ENCODE measurements at places on chromosomes 5 and 9. TPM values are rescaled to one million over a fixed set of nuclear protein-coding genes. Genes with fewer than 3 reads are reported as not detected.
A peak's percentile ranks its signal among the peaks of the same experiment; 100 is the strongest.

Gene ARL10
- total RNA-seq: 6.6 TPM

DNA sequence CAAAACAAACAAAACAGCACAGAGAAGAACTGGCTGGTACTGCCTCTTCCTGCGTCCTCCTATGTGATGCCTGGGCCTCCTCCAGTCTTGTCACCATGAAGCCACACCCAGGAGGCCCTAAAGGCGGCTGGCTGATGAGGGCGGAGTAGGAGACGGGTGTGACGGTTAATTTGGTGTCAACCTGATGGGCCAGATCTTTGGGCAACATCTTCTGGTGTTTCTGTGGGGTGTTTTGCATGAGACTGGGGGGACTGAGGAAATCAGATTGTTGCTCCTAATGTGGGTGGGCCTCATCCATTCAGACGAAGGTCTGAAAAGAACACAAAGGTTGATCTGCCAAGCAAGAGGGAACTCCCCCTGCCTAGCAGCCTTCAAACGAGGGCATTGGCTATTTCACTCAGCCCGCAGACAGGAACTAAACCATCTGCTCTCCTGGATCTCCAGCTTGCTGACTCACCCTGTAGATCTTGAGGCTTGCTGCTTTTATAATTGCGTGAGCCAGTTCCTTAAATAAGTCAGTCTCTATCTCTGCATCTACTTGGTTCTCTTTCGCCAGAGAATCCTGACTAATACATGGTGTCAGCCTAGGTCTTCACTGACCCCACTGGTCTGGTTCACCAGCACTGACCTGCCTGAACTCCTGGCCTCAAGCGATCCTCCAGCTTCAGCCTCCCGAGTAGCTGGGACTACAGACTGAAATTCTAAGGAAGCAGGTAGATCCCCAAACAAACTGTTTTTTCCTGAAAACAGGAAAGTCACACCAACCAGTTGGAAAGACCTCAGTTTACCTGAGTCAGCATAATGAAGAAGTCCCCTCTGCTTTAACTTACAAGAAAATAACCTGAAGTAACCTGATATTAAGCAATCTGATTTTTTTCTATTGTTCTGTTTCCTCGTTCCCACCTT, 12.8 kb upstream of the ZFP62 start:
- DNase-seq: no peak

DNA sequence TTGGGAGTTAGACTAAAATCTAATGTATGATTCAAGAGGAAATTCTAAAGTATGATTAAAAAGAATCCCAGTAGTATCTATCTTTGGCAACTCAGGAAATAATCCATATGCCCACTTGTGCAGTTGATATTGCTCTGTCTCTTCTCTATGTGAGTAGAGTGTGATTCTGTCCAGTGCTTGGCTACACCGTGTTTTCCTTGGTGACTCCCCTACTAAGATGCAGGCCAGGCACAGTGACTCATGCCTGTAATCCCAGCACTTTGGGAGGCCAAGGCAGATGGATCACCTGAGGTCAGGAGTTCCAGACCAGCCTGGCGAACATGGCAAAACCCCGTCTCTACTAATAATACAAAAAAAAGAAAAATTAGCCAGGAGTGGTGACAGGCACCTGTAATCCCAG, 495.4 kb downstream of the MAT2B start:
- no peak for DNase-seq

DNA sequence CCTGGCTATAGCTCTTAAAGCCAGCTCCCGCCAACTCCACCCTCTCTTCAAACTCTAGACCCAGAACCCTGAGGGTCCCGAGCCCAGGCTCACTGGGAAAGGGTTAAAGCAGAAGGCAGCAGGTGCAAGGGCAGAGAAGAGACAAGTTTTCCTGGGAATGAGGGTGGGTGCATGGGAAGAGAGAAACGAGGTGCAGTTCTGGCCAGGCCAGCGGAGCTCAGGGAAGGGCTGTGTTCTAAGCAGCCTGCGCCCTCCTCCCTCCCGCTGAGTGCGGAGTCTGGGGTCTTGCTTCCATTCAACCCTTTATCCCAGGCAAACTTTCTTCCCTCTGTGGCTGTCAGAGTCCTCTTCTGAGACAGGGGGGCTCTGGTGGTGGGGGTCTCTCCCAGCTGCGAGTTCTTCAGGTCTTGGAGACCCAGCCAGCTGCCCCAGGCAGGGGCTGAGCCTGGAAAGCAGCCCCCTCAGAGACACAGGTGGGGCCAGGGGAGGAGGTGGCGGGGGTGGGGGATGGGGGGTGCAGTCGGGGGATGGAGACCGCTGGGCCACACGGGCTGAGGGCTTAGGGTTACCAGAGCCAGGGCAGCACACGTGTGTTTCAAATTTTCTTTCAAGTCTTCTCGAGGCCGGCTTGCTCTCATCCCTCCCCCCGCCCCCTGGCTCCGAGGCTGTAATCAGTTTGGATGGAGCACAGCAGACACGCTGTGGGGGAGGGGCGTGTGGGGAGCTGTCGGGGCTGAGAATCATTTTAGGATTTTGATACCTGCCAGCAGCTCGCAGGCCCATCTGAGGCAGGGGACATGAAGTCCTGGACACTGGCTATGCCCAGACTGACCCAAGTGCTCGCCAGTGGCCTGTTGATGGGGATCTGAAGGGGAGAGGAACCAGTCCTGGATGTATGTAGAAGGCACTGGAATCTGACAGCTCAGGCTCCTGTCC, 169.6 kb upstream of the SMIM23 start:
- DNase-seq: no peak

DNA sequence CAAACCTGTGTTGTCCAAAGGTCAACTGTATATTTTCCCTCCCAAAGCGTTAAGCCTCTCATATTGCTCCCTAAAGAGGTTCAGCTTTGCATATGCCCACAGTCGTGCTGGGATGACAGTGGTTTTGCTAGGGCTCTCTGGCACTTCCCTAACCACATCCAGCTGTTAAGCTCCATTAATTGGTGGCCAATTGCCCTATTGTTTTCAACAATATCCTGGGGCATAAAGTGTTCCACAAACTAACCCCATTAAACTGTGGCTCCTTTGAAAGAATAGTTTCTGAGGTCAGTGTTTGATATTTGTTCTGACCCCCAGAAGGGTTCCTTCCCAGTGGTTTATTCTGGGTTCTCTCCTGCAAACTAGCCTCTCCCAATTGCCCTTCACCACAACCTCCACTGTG, 194.5 kb downstream of the HSD17B3 start:
- no peak for DNase-seq

- peak; percentile 34 for DNase-seq
These were observed 153.5 kb upstream of the KIF2A start for GRCh38 chr5:62152394-62153087.

DNA sequence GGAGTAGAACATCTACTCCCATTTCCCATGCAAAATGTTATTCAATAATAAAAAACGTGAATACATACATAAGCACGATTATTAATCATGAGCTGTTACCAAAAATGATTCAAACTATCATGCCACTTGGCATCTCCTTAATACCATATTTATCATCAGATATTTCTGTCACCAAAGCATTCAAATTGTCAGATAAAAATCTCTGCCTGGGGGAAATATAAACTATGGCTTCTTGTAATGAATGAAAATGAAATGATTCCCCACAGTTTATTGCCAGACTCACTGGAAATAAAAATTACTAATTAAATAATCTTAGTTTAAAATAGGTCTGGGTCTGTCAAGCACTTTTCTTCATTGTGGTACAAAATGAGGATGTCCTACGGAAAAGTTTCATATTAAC, 265.4 kb downstream of the EDIL3 start:
- no peak for DNase-seq

DNA sequence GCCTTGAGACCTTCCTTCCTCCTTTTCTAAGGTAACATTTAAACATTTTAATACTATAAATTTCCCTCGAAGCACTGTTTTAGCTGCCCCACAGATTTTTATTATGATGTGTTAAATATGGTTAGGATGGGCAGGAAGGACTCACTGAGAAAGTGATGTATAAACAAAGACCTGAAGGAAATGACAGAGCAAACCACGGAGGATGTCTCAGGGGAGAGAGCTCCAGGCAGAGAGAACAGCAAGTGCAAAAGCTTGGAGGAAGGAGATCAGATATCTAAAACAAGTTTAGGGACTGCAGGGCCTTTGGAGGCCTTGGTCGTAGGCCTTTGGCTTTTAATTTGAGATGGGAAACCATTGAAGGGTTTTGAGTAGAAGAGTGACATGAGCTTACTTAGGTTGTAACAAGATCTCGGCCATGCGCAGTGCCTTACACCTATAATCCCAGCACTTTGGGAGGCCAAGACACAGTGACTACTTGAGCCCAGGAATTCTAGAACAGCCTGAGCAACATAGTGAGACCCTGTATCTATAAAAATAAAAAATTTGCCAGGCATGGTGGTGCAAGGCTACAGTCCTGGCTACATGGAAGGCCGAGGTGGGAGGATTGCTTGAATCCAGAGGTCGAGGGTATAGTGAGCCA, 35.5 kb upstream of the LRRTM2 start:
- no peak for DNase-seq

GRCh38 chr5:5638211-5638610, 215.7 kb downstream of the ICE1 start:
- no peak for DNase-seq

Gene PTGES
- 5.0 TPM for total RNA-seq

- no peak for DNase-seq
These were observed 24.9 kb upstream of the SLCO6A1 start for GRCh38 chr5:102523541-102524175.

DNA sequence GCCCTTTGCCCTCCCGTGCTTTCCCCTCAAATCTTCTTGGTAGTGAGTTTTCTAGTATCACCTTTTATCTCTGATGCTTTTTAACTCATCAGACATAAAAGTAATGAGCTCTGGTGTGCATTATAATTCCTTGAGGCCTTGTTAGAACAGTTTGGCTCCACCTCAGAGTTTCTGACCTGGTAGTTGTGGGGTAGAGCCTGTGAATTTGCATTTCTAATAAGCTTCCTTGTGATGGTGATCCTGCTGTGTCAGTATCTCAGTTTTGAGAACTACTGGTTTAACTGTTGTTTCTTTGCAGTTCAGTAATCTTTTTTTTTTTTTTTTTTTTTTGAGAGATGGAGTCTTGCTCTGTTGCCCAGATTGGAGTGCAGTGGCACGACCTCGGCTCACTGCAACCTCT, 31.1 kb downstream of the UBE2D2 start:
- no peak for DNase-seq

Gene TNC
- total RNA-seq: 29.4 TPM

Gene ANKRD31
- total RNA-seq: 0.17 TPM

- no peak for DNase-seq
These were observed 410.5 kb downstream of the TMEM38B start for GRCh38 chr9:106104887-106105286.

Gene SPATA31D4
- not detected for total RNA-seq

Gene OGN
- total RNA-seq: 154 TPM

DNA sequence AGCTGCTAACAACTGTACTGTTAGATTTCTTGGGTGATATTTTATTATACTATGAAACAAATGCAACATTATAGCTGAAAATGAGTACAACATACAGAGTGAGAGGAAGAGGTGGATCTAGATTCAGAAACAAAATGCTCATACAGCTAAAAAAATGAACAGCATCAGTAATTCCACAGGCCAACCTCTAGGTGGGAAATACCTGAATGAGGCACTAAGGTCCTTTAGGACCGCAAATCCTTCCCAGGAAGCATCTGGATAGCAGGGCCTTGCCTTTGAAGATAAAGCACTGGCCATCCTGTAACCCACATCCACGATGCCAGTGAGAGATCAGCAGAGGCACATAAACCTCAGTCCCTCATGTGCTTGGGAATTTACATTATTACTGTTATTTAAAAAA, 310.8 kb downstream of the YTHDC2 start:
- no peak for DNase-seq

DNA sequence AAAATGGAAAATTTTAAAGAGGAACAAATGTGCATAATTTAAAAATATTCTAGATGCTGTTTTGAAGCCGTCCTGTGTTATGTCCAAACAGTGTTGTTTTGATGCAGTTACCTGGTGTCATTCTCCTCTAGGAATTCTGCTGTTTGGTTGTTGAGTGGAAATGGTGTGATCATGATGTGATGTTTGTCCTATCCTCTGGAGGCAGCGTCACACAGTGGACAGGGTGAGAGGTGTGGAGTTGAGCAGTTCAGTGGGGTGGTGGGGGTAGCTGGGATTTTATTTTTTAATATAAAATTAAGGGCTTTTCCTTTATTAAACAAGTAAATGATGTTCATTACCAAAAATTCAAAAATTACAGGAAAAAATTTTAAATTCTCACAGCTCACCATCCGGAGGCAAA, 31.2 kb downstream of the PRDM6 start:
- no peak for DNase-seq

GRCh38 chr5:137265457-137265856, 233.7 kb downstream of the SPOCK1 start:
- no peak for DNase-seq

Gene PCDHB12
- total RNA-seq: 3.5 TPM

Gene PIP5K1B
- 14.0 TPM for total RNA-seq

- DNase-seq: no peak
These were observed 25.6 kb upstream of the HMGCS1 start for GRCh38 chr5:43338862-43339261.

- DNase-seq: no peak
These were observed 22.5 kb downstream of the PAX5 start for GRCh38 chr9:37011530-37011929.

Gene CYLC2
- total RNA-seq: not detected

DNA sequence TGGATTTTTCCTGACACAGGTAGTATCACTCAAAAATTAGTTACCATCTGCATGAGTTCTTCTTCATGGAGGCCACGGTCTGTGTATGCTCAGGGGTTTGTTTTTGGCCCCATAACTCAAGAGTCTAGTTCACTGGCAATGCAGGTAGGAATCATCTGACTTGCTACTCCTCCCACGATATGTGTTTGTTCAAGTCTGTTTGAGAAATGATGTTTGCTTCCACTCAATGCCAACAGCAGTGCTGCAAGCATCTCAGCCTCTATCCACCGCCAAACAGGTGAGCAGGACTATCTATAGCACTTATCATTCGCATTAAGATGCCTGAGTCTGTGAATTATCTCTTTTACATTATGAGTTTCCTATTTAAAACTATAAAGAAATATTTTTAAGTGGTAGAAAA, 264.8 kb upstream of the PTGER4 start:
- DNase-seq: no peak

- DNase-seq: no peak
These were observed 67.8 kb downstream of the RALGPS1 start for GRCh38 chr9:126982215-126983002.

DNA sequence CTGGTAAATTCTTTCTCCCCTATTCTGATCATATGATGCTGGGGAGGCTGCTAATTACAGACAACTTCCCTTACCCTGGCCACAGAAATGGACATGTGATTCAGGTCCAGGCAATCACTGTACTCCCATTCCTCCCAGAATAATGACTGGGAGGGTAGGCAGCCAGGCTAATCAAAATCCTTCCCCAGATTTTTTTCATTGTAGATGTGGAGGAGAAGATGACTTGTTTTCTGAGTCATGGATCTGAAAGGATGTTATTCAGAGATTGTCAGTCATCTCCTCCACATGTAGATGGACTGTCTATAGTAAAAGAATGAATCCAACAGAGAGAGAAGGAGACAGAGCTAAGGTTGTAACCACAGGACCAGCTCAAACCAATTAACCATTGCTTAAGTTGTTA, 123.9 kb upstream of the PUM3 start:
- DNase-seq: no peak

GRCh38 chr5:17276445-17276844, 59.0 kb downstream of the BASP1 start:
- no peak for DNase-seq

GRCh38 chr5:76920491-76920890, 32.4 kb upstream of the CRHBP start:
- DNase-seq: no peak

- DNase-seq: no peak
These were observed 480 bp upstream of the CCDC69 start for GRCh38 chr5:151224372-151224771.

- no peak for DNase-seq
These were observed 299.3 kb downstream of the ANXA1 start for GRCh38 chr9:73451003-73451402.

Gene ACOT12
- 0.75 TPM for total RNA-seq

Gene FOXD4L5
- not detected for total RNA-seq

Gene KCNN2
- total RNA-seq: 0.17 TPM
